Smooth muscle cell of the umbilical artery (primary cell): ENCODE measurements at places on chromosomes 5 and 9. TPM values are rescaled to one million over a fixed set of nuclear protein-coding genes. Genes with fewer than 3 reads are reported as not detected.

Gene OSMR
- total RNA-seq = 111 and 114 TPM in 2 replicates

Gene ASPN
- 0.05 TPM in 1 of 2 replicates, not detected in the other for total RNA-seq

Gene PCDHB11
- 0.05 and 0.30 TPM in 2 replicates for total RNA-seq

Gene TMEM252
- total RNA-seq = not detected in 2 replicates

Gene FSTL4
- total RNA-seq = not detected in 2 replicates

Gene ORM2
- not detected in 2 replicates for total RNA-seq

Gene PLPP7
- total RNA-seq = 5.3 and 6.1 TPM in 2 replicates

Gene RPL35
- total RNA-seq = 687 and 1,871 TPM in 2 replicates

Gene GLDC
- total RNA-seq = under 0.01 and 1.3 TPM in 2 replicates

Gene GHR
- 2.7 and 3.2 TPM in 2 replicates for total RNA-seq

Gene PALM2AKAP2
- 28.5 and 52.9 TPM in 2 replicates for total RNA-seq

Gene PCDHGA11
- 12.5 and 19.4 TPM in 2 replicates for total RNA-seq

Gene CXCL14
- total RNA-seq = 0.97 and 3.6 TPM in 2 replicates

Gene PIP5KL1
- total RNA-seq = 1.5 and 2.3 TPM in 2 replicates

Gene FOXD4L3
- not detected in 2 replicates for total RNA-seq
